ENCODE measurements at places on chromosomes 4 and X.

- peak; percentile 6 for DNase-seq
Observed at GRCh38 chrX:78378476-78379115, 51.2 kb upstream of the CYSLTR1 start.

GRCh38 chrX:10235851-10236250 lies 79.1 kb downstream of the CLCN4 start:
- no peak for DNase-seq

DNA sequence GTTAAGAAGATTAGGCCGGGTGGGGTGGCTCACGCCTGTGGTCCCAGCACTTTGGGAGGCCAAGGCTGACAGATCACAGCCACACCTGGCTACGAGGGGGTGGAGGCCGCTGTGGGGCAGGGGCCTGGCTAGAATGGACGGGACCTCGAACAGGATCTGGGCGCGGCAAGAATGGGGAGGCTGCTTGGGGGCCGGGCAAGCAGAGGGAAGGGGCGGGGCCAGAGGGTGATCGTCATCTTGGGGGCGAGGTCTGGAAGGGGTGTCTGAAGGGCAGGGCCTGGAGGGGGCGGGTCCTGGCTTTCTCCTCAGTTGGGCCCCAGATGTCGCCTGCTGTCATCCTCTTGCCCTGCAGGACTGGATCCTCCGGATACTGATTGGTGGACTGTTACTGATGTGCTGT lies 57.3 kb upstream of the ENPEP start:
- no peak for DNase-seq

- DNase-seq = no peak
Observed at GRCh38 chrX:7568597-7568996, 274.4 kb upstream of the VCX start.

DNA sequence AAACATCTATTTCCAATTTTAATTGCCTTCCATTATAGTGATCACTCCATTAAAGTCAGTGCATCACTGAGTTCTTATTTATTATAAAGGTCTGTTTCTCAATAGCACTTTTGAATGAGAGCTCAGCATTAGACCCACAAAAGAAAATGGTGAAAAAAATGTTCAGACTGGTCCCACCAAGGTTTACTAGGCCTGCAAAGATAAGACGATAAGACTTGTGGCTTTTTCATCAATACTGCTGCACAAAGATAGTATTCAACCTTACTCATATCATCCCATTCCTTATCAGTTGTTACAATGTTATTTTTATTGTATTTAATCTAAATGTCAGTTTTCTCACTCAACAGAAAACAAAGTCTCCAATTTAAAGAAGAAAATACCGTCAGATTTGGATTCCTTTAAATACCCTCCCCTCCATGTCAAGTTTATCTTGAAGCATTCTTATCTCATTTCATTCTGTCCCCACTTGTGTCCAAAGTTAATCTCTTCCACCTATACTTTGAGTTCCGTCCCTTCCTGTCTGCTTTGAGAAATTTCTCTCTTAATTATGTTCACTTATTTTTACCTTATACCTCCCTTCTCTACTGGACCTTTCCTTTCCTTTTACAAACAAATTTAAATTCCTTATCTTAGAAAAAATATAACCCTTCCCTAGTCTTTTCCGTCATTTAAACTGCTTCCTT lies 140.0 kb downstream of the GASK1B start:
- no peak for DNase-seq

- DNase-seq = no peak
Observed at GRCh38 chrX:12229986-12230385, 91.7 kb downstream of the FRMPD4 start.

DNA sequence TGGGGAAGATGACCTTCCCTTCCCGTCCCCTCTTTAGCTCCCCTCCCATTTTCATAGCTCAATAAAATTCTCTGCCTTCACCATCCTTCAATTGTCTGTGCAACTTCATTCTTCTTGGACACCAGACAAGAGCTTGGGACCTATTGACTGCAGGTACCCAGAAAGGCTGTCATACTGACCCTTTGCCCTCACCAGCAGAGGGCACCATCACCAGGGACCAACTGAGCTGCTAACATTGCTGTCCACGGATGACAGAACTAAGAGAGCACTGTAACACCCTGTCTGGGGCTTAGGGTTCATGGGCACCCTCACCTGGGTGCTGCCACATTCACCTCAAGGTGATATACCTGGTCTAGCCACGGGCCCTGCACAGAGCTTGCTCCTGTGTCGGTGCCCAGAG lies 141.3 kb upstream of the VCX3B start:
- DNase-seq = no peak

GRCh38 chr4:36256398-36256891 lies 12.1 kb upstream of the ARAP2 start:
- DNase-seq = no peak

DNA sequence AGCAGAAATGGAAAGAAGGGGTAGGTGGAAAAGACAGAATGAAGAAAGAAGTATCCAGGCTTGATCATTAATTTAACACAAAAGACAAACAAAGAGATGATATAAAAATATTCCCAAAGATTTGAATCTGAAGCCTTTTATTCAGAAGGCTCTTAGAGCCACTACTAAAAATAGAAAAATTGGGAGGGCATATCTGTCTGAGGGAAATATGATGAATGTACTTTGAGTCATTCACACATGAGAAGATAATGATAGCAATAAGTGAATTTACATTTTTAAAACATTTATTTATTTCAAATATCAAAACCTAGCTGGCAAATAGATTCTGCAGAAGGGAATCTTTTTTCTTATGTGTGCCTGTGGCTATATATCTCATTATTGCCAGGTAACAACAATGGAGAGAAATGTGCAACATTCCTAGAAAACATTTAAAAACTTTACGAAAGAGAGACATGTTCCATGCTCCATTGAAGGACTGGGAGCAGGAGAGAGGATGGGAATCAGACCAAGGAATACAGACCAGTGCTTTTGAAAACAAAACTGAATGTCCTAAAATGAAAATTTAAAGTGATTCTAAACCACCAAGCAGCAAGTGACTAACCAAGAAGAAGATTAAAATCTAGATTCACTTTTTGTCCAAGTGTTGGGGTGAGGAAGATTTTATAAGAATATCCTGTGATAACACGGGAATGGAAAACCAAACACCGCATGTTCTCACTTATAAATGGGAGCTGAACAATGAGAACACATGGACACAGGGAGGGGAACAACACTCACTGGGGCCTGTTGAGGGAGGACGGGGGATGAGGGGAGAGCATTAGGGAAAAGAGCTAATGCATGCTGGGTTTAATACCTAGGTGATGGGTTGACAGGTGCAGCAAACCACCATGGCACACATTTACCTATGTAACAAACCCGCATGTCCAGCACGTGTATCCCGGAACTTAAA lies 41.2 kb downstream of the ANXA5 start:
- no peak for DNase-seq

GRCh38 chr4:80709082-80709869 lies 321.2 kb upstream of the BMP3 start:
- DNase-seq = no peak

- no peak for DNase-seq
Observed at GRCh38 chrX:112137276-112137675, 54.7 kb upstream of the TRPC5 start.

GRCh38 chrX:151977923-151978322 lies 3.4 kb upstream of the GABRE start:
- no peak for DNase-seq

DNA sequence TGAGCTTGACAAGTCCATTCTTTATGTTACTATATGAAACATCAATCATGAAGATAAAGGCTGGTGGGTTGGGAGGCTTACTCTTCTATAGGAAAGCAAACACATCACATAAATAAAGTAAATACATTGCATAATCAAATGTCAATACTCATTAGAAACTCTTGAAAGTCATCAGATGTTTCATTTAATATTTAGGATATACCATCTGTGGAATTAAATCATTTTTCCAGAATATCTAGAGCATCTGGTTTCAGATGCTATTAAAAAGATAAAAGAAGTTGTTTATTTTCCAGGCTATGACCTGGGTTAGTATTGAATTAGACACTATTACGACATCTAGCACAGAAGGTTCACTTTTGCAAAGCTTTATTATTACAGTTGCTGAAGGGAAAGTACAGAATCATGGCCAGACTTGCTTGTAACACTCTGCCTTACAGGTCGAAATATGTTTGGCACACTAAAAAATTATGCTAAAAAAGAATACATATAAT lies 72.6 kb downstream of the METTL14 start:
- no peak for DNase-seq

DNA sequence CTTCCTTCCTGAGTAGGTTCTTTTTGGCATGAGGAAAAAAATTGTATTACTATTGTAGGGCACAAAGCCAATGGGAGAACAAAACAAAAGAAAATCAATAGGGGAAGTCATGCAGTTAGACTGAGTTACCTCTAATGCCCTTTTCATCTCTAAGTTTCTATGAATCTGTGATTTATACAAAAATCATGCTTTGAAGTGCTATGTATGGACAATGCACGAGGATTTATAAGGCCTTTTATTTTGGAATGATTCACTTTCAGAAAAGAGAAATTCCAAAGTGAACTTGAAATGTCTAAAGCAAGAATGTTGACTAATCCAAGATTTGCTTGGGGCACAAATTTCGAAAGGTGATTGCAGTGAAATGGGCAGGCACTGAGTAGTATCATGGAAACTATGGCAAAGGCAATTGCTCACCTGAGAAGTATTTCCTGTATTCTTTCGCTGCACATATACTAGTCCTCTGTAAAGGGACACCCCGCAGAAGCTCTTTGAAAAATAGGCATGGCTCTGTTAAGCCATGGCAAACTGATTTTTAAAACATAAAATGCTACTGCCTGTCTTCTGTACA lies 52.8 kb downstream of the ADGRG4 start:
- no peak for DNase-seq

DNA sequence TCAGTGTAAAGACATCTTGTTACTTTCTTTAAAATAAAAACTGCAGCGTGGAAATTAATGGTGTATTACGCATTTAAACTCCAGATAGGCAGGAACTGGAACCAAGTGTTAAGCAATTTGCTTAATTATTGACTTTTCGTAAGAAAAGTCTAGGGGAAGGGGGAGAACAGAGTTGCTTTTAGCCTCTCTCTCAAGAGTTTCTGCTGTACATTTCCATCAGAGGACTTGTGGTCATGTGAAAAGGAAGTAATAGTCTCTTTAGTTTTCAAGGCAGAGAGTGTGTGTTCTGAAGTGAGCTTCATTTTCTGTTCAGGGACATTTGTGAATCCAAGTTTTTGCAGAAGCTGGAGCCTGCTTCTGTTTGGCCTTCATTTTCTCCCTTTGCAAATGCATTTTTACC lies 127.2 kb downstream of the UBE2K start:
- no peak for DNase-seq

GRCh38 chr4:182808673-182809416 lies 108.3 kb downstream of the DCTD start:
- peak; percentile 88 for DNase-seq

All from AML-193 (cell line).